ENCODE measurements at places on chromosomes 5 and 9.

DNA sequence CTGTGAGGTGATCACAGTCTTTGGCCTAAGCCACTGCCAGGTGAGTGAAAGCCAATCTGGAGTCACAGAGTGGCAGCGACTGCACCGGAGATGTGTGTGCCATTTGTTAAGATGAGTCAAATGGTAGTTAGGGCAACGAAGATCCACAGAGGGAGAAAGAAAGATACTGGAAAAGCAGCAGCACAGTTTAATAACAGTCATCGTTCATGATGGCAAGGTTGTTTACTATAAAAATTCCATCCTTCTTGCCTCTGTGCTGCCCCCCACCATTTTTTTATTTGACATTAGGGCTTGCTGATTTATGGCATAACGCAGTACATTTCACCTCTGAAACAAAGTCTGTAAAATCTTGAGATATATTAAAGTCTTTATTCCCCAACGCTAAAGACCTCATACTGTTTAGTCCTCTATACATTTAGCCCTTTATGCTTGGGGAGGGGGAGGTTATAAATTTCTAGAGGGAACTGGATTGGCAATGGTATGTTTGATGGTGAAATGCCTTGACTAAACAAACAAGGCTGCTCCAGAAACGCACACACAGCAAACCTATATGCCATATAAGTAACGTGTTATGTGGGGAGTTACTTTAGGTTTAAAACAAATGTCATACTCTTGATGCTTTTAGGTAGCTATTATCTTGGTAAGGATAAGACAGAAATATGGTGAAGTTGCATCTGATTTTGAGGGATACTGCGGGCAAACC is 55.8 kb upstream of the ABL1 start:
- no peak for DNase-seq

DNA sequence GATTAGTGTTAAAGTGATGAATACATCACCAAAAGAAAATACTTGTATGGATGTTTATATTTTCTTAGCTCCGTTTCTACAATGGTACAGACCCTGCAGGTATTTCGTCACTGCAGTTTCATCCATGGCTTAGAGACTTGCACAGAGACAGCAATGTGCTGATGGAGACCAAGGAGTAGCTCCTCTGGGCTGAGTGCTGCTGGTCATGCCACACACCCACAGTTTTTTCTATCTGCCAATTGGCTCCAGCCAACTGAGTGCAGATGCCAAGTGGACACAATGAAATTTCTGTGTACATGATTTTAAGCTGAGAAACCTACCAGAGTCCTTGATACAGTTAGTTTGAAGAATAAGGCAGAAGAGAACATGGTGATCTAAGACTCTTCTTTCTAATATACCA is 145.9 kb upstream of the ADCY2 start:
- DNase-seq: no peak

DNA sequence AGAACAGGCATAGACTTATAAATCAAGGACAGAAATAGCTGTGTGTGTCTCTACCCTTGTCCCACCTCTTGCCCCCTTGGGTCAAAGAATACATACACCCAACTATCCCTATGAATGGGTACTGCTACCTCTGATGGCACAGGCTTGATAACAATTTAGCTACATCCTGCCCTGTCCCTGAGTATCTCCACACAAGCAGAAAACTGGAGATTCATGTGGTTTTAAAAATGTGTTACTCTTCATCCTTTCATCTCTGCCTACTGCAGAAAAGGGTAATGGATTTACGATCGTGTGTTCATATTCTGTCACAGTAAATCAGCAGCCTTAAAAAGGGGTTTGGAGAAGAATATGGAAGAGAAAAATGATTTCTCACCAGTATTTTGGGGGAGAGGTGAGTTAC is 49.2 kb upstream of the NREP start:
- no peak for DNase-seq

DNA sequence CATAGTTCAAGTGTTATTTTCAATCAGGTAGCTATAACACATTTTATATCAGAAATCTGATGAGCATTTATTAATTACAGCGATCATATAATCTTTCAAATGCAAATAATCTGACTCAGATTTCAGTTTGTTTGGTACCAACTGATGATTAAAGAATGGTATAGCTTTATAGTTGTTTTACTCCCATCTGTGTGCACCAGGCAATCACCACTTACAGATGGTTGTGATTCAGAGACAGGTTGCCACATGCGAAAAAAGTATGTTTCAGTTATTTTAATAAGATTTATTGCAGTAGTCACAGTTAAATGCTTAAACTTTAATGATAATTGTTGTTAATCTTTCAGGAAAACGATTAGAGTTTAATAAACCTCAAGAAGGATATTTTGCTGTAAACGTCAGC is 155.1 kb upstream of the ARRDC3 start:
- DNase-seq: no peak

DNA sequence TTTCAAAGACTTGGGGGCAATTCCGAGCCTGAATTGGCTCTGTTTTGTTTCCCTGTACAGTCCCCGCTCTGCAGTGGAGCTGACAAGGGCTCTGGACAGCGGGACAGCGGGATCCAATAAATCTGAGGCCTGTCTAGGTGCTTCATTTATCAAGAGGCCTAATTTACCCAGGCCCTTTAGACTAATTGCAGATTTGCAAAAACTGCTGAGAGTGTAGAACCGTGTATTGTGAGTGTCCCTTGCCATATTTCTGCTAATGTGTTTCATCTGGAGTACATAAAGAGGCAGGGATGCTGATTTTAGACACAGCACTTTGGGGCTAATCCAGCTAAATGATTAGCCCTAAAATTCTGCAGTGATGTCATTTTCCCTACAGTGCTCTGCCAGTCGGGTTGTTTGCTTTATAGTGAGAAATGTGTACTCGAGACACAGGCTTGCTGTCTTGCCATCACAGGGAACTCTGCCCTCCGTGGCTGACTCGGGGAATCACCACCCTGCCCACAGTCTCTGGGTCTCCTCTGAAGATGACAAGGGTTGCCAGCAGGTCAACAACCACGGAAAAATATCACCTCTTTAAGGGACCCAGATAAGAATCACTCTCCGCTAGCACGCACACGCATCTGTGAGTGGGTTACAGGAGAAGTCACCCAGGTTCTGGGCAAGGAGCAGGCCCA is 592.0 kb downstream of the BNC2 start:
- DNase-seq: no peak

DNA sequence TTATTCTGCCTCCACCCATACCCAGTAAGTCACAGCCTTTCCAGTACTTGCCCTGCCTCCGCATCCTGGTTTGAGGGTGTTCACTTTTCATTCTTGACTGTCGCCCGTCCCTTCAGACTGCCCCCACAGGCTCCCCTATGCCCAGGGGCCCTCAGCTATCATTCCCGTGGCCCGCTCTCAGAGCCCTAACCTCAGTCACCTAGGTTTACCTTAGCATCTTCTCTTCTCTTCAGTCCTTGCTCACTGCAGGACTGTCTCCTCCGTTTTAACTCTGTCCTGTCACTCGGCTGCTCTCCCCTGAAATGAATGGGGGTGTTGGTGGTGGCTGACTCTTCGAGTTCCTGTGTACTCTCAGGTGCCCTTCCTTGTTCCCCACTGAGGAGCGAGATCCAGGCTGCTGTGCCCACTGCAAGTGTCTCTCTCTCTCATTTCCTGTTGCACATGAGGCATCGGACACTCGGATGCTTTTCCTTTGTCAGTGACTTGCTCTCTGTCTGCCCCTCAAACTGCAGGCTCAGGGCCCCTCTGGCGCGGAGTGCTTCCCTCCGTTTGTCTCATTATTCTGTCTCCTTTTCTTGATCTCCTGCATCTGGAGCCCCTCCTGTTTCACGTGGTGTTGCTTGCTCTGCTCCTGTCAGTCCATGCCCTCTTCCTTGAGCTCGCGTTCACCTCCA is 89.8 kb downstream of the CACNA1B start:
- no peak for DNase-seq

- no peak for DNase-seq
These were observed 66.4 kb downstream of the SETX start for GRCh38 chr9:132288361-132288760.

DNA sequence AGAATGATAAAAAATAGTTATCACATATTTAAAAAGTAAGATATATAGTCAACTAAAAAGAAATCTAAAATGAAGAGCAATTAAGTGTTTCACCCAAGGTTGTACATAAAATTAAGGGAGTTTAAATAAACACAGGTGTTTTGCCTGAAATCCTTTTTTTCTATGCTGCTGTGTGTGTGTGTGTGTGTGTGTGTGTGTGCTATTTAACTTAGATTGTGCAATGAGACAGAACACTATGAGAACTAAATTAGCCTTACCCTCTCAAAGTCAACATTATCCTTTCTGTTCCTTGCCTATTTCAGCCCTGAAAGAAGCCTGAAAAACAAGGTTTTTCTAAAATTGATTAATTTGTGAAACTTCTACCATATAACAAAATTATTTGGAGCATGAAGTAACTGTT is 516.2 kb downstream of the ELAVL2 start:
- DNase-seq: no peak

- DNase-seq: no peak
These were observed 279.0 kb downstream of the AOPEP start for GRCh38 chr9:95005278-95006143.

DNA sequence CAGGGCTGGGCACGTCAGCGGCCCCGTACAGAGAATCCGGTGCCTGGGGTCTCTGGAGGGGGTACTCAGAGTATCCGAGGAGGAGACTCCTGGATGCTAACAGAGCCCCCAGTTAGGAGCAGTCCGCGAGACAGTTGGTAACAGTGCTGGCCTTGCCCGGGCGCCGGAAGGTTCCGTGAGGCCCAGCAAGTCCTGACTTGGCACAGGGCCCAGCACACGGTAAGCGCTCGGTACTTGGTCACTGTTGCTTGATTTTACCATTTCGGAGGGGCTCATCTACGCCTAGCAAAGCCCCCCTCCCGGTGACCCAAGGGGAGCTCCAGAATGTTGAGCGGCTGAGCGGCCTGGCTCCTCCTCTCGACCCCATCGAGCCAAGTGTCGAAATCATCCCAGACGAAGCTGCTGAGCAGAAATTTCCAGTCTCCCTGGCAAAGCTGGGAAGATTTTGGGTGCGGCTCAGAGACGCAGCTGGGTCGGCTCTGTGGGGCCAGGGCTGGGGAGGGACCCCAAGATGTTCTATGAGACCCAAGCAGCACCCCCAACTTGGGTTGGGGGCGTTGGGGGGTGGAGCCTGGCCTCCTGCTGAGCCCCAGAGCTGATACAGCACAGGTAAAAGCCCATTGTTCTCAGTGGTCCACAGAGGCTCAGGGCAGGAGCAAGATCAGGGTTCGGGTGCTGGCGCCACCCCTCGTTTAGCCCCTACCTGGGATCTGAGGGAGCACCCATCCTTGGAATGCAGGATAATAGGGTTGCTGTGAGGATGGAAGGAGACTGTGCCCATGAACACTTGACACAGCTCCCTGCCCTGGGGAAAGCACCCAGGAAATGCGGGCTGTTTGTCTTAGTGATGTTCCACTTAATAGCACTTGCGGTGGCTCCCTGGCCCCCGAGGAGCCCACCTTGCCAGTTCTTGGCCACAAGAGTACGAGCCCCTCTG is 137.2 kb downstream of the C9orf50 start:
- DNase-seq: no peak

GRCh38 chr5:154967421-154968024 is 26.6 kb downstream of the MRPL22 start:
- no peak for DNase-seq

GRCh38 chr9:92360083-92360482 is 34.3 kb downstream of the CENPP start:
- DNase-seq: no peak

GRCh38 chr5:126965061-126965475 is 65.3 kb downstream of the MARCHF3 start:
- no peak for DNase-seq

- DNase-seq: no peak
These were observed 127.1 kb upstream of the COL5A1 start for GRCh38 chr9:134514503-134514902.

DNA sequence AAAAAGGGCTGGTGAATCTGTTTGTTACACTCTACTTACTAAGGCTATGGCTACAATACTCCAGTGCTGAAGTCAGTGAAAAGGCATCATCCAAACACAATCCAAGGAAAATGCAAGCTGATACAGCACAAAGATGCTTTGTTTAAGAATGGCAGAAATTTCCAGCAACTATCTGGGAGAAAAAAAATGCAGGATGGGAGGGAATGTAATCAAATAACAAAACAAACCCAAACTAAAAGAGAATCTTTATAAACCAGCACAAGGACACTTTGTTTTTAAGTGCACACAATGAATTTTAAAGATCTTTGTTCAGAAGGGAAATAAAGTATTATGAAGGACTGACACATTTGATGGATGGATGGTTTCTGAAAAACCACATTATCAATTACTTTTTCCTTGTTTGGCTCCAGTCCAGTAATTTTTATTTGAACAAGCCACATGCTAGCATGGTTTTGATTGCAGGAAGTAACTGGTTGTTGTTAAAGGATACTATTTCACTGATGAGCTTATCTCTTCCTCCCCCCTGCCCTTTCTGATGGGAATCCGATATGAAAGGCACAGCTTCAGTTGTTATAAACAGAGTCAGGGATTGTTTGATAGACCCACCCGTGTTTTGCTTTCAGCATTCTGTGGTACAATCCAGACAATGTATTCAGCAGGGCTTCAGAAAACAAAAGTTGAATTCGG is 12.1 kb upstream of the TLE4 start:
- DNase-seq: no peak

GRCh38 chr5:170380361-170380951 is 8.7 kb downstream of the KCNMB1 start:
- no peak for DNase-seq

DNA sequence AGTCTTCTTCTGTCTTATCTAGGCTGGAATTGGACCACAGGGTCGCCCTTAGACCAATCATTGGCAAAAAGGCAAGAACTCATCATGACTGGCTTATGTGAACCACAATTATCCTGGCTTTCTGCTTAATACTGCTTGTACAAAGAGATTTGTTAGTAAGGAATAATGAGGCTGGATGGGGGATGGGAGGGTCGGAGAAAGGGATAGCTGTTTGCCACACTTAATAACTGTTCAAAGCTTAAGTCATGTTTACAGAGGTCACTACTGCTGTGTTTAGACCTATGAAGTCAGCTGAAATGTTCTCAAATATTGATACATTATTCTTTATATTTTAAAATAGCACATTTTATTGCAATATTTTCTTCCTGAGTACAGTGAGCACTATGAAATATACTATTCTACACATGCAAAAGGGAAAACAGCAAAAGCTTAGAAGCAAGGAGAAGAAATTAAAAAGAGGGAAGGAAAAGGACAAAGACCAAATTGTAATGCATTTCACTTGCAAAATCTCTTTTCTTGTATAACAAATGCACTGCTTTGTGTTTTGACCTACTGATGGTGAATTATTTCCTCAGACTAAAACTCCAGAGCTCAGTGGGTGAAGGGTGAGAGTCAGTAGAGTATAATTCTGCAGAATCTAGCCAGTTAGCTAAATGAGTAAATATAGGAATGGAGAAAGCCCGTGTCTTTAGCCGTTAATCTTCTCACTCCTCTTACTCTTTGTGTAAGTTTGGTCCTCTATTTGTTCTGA is 404.9 kb upstream of the ZNF608 start:
- DNase-seq: no peak

Data from stimulated activated CD4-positive, alpha-beta T cell treated with anti-CD3 and anti-CD28 coated beads, Interleukin-1b, Interleukin-23, amount 100 ng/mL, for 4 hours (primary cell).